ENCODE measurements at places on chromosomes 12 and 14.
A peak's percentile ranks its signal among the peaks of the same experiment; 100 is the strongest.

DNA sequence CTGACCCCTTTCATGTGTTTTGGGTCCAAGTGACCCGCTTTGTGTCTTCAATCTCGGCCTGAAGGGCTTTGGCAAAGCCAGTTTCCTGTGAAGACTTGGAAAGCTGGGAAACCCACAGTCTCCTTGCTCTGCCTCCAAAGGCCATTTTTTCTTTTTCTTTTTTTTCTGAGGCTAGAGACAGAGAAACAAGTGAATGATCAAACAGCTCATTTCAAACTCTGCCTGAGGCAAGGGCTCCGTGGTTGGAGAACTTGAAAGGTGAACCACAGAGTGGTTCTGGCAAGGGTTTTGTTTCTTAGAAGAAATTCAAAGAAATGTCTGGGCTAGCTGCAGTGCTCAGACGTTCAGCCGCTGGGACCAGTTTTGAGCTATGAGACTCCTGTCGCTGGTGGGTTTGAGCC, 62.7 kb downstream of the ERH start:
- no peak for DNase-seq

- no peak for DNase-seq
These were observed 390.6 kb upstream of the ATP2B1 start for GRCh38 chr12:90099288-90099687.

GRCh38 chr12:32377344-32378055, 21.9 kb upstream of the FGD4 start:
- no peak for DNase-seq

DNA sequence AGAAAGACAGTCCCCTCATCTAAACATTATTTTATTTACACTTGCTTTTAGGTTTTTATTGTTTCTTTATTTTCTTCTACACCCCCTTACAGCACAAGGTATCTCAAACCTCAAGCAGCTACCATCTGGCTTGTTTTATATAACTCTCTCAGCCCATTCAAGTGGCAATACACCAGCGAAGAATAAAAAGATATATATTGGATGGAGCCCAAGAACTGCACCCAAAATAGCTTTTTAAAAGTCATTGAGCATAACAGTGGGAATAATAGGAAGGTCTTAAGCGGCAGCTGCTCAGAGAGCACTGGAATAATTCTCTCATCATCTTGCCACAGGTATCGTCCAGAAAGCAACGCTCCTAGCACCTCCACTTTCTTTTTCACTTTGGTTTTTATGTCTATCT, 322.5 kb downstream of the SYT1 start:
- DNase-seq, result no peak

- peak; percentile 15 for DNase-seq
These were observed 5.4 kb downstream of the KCNH5 start for GRCh38 chr14:63039866-63040265.

DNA sequence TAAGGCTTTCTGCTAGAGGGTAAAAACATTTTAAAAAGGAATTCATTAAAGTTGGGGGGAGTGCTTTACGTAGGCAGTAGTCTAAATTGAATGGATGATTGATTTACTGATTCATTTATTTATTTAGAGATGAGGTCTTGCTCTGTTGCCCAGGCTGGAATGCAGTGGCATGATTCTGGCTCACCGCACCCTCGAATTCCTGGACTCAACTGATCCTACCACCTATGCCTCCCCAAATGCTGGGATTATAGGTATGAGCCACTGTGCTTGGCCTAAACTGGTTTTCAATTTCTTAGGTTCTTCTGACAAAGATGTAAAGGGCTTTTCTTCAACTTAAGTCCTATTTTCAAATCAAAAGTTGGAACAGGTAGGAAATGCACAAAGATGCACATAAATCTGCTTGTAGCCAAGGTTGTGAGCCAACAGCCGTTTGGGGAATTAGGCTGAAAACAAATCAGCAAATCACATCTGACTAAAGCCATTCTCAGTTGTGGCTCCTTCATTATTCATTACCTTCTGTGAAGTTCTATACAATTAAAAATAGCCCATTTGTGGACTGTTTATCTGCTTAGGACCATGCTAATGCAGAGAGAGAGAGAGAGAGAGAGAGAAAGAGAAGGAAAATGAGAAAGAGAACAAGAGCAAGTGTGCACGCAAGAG, 218.0 kb downstream of the PPM1H start:
- no peak for DNase-seq

DNA sequence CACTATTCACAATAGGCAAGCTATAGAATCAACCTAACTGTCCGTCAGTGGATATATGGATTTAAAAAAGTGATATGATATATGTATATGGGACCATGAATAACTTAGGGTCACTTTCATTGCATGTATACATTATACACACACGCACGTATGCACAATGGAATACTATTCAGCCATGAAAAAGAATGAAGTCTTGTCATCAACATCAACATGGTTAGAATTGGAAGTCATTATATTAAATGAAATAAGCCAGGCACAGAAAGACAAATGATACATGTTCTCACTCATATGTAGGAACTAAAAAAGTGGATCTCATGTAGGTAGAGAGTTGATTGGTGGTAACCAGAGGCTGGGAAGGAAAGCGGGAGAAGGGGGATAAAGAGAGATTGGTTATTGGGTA, 234.3 kb downstream of the VRK1 start:
- DNase-seq, result no peak

DNA sequence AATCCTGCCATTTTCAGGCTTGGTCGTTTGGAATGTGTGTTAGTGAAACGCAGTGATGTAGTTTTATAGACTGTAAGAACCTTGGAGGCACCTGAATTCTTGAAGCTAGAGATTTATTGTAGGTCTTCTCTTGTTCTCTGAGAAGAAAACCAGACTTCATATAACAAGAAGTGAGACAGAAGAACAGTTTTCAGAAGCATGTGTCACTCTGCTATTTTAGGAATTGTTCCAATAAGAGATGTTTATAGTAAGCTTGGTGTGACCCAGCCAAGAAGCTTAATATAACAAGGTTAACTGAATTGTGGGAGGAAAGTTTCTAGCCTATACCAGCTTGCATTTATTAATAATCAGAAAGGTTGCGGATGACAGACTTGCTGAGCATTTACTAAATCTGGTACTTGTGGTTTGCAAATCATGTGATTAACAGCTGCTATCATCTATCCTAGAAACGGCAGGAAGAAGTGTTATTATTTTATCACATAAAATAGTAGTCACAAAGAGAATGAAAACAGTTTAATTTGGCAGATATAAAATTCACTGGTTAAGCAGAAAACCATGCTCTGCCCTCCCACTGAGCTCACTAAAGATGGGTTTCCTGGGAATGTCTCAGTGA, 49.2 kb upstream of the BCAT1 start:
- DNase-seq, result peak; percentile 72

- no peak for DNase-seq
These were observed 148.2 kb downstream of the TMEM30B start for GRCh38 chr14:61132894-61133293.

DNA sequence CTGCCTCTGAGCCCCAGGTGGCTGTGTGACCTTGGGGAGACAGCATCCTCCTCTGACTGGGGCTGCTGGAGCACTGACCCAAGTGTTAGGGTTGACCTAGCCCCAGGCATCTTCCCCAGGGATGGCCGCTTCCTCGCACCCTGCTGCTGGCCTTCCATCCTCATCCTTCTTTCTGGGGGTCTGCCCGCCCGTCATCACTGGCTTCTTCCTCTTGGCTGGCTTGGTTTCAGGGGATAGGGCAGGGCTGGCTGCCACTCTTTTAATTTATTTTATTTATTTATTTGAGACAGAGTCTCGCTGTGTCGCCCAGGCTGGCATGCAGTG, 3.5 kb downstream of the TEDC1 start:
- no peak for DNase-seq

- no peak for DNase-seq
These were observed 45.9 kb upstream of the PLEKHG7 start for GRCh38 chr12:92656911-92657310.

GRCh38 chr14:104486222-104486923, 93.2 kb upstream of the C14orf180 start:
- DNase-seq, result no peak

- DNase-seq, result no peak
These were observed 16.3 kb downstream of the SCARB1 start for GRCh38 chr12:124847113-124848074.

GRCh38 chr12:47808574-47809365, 10.9 kb downstream of the HDAC7 start:
- no peak for DNase-seq

DNA sequence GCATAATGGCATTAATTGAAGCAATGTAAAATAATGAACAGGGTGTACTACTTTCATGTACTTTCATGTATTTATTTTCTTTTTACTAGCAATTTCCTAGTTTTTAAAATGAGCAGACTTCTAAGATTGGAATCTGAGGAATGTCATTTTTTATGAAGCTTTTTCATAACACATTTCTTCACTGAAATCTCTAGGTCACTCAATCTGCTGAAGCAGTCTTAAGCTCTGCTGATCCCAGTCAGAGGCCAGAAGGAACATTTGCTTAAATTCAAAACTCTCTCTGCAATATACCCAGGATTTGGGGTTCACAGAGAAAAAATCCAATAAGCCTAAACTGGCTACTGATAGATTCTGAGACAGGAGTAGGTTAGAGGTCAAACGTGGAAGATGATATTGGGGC, 73.6 kb upstream of the CNTN1 start:
- no peak for DNase-seq

DNA sequence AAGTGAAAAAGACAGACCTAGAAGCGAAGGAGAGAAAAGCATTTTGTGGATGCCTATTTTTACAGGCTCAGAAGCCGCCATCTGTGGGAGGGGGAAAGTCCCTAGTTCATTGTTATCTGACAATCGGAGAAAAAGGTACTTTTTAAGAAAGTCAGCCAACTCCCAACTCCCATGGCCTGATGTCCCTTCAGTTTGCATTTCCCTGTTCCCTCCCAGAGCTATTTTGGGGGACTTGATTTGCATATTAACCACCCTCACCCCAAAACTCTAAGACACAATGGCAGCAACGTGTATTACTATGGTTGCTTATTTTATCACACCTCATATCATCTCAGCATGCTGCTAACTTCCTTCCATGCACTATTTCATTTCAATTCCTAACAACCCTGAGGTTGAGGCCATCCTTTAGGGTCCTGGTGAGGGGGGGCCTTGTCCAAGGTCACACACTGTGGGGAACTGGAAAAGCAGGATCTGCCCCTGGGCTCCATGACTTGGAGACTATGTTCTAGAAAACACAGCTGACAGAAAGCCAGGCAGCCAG, 18.7 kb downstream of the HVCN1 start:
- no peak for DNase-seq

DNA sequence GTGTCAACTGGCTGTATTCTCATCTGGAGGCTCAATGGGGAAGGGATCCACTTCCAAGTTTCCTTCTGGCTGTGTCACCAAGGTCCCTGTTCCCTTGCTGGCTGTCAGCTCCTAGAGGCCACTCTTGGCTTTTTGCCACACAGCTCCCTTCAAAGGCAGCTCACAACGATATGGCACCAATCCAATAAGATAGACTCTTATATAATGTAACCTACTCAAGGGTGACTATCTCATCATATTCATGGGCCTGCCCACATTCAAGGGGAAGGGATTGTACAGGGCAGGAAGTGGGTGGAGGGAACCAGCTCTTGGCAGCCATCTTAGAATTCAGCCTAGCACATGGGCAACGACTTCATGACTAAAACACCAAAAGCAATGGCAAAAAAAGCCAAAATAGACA, 98.7 kb upstream of the PLXNC1 start:
- DNase-seq, result no peak

DNA sequence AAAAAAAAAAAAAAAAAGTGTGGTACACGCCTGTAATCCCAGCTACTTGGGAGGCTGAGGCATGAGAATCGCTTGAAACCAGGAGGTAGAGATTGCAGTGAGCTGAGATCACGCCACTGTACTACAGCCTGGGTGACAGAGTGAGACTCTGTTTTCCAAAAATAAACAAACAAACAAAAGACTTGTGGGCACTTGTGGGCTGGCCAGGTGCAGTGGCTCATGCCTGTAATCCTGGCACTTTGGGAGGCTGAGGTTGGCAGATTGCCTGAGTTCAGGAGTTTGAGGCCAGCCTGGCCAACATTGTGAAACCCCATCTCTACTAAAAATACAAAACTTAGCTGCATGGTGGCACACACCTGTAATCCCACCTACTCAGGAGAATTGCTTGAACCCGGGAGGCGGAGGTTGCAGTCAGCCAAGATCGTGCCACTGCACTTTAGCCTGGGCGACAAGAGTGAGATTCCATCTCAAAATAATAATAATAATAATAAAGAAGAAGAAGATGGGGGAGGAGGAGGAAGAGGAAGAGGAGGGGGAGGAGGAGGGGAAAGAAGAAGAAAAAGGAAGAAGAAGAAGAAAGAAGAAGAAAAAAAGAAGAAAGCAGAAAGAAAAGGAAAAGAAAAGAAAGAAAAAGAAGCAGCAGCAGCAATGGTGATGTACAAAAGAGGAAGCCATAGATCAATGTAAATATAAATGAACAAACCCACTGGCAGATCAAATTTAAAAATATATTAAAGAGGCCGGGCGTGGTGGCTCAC, 27.9 kb upstream of the CCNT1 start:
- no peak for DNase-seq

DNA sequence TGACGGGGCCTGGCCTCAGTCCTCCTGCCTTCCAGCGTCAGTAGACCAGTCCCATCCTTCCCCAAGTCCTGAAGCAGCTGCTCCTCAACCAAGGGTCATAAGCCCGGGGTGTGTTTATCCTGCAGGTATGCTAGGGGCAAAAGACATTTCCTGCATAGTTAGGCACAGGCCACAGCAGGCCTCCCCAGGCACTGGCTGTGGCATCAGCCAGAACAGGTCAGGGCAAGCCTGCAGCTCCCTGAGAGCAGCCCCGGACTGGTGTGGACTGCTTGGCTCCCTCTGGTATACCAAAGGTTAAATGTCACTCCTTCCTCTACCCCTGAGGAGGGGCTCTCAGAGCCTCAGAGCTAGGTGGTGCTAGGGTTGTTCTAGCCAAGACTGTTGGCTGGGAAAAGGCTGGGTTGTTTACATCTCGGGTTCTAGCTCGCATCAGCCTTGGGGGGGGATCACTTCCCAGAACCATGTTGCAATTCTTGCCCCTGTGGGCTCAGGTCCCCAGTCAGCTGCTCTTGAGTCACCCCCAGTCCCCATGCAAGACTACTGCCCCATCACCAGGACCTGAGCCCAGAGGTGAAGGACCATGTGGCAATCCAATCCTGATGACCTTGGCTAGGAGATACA, 2.9 kb downstream of the MMP14 start:
- DNase-seq, result no peak

- DNase-seq, result no peak
These were observed 44.3 kb downstream of the CYP46A1 start for GRCh38 chr14:99728231-99728920.

GRCh38 chr12:87141091-87141490, 884.9 kb upstream of the MGAT4C start:
- no peak for DNase-seq

GRCh38 chr14:53062856-53063255, 90.3 kb downstream of the DDHD1 start:
- no peak for DNase-seq

DNA sequence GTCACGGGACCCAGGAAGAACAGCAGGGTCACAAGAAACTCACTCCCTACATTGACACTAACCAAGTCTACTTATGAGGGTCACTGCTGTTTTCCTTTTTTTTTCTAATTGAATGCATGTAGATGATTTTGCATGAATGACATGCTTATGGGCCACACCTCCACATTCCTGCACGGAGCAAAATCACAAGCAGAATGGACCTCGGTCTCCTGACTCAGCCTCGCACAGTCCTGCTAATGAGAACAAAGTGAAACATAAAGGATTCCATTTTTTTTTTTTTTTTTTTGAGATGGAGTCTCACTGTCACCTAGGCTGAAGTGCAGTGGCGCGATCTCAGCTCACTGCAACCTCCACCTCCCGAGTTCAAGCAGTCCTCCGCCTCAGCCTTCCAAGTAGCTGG, 12.3 kb downstream of the SCARB1 start:
- no peak for DNase-seq

All from NCI-H1694 (cell line).